ENCODE measurements at places on chromosomes 3 and 15.
A peak's percentile ranks its signal among the peaks of the same experiment; 100 is the strongest.

DNA sequence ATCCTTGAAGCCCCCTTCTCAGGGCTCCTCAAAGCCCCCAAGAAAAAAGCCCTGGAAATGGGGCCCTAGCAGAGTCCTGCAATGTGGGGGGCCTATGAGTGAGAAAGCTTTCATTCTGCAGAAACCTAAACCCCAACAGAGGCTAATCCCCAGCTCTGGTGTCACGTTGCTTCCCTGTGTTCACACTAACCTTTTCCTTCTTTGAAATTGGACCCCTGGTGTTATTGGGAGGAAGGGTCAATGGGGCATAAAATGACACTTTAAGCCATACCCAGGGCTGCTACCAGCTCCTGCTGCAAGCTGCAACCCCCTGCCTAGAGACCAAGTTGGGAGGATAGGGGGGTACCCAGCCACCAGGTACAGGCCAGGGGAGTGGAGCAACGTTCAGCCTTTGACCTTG, 2.1 kb downstream of the CYP1A2 start:
- no peak for DNase-seq

DNA sequence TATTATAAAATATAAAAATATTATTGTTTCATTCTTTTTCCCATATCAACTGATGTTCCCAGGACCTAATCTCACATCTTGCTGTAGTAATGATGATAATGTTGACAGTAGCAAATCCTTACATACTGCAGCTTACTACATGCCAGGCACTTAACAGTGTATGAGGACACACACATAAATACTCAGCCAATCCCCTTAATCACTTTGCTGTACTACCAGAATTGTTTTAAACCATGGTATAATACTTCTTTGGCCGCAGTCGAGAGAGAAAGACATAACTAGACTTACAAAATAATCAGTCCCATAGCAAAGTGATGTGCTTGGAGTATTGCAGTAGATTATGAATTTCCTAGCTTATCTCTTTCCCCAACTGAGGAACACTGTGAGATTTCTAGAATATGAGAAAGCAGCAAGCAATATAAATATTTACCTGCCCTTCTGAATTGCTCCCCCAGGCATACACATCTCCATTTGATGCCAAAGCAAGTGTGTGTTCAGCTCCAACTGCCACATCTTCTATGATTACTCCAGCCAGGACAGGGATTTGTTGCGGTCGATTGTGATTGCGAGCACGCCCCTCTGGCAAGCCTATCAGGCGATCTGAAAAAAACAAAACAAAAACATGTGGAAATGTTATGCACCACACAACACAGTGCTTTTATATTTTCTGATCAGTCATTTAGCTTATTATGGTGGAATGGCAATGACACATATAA, 33.0 kb downstream of the FBXL22 start:
- no peak for DNase-seq

- no peak for DNase-seq
Measured at GRCh38 chr3:63949005-63949404, 36.8 kb upstream of the SCAANT1 start.

- DNase-seq = no peak
Measured at GRCh38 chr3:124230998-124231397, 239.1 kb upstream of the ROPN1 start.

DNA sequence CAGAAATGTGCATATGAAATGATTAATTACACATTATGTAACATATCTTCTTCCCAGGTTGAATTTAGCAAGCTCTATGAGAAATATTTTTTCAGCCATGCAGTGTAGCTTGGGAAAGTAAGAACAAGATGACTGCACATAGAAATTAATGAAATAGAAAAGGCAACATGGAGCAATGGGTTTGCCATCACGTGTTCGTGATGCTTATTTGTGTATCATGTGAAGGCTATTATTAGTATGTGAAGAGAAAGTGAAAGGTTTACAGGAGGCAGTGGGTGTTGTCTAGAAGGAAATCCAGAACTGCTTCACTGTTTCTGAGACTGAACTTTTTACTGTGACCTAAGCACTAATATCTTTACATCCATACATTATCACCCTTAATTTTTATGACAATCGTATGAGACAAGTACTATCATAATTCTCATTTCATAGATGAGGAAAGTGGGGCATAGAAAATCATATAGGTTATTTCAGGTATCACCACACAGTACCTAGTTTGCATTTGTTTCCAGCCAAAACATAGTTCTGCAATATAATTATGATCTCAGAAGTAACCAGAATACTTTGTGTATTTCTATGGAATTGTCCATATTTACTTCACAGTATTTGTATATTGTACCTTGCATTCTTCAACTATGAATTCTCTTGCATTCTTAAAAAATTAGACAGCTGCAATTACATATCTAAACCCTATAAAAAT, 14.9 kb downstream of the SERPINI1 start:
- DNase-seq = no peak

DNA sequence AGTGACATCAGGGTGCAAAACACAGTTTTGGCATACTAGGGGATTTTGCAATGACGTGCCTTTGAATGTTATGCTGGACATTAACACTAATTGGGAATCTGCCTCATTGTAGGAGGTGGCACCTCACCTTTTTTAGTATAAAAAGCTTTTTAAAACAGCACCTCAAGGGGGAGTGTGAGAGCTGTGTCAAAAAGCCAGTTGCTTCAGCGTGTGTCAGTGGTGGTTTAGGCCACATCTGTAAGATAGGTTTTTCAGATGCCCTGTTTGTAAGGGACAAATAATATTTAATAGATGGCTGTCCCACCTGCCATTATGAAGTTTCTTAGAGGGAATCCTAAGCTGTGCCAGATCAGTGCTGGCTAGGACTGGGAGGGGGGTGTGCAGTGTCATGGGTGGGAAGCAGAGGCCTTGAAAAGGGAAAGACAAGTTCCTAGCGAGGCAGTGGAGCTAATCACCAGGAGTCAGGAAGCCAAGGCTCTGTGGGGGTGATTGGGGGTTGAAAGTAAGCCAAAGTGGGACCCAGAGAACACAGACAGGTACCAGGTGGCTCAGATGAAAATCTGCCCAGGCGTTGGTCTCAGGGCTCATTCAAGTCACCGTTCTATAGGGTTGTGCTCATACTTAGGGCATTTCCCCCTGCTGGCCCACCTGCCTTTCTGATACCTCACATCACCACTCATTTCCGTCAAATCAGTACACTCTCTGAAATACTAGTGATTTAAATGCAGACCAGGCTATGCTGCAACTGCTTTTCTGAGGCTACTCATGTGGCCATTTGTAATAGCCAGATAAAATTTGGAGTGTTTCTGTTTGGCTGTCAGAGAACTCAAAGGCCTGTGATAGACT, 120.5 kb downstream of the BBX start:
- no peak for DNase-seq

GRCh38 chr15:83170474-83171165, 37.0 kb downstream of the HDGFL3 start:
- no peak for DNase-seq

DNA sequence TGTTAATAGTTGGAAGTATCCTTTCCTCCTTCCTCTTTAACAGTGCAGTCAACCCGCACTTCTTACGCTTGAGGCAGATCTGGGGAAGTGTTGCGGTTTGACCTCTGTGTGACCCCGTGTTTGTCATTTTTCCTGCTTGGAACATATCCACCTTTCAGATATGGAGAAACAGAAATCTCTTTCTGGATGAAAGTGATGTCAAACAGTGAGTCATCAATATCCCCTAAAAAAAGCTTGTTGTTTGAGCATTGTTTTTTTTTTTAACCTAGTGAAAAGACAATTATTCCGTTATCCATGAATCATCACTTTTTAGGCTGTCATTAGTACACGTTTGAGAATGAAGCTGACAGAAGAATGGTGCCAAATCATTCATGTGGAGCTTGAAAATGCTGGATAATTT, 293.7 kb downstream of the ARPP21 start:
- DNase-seq = no peak

DNA sequence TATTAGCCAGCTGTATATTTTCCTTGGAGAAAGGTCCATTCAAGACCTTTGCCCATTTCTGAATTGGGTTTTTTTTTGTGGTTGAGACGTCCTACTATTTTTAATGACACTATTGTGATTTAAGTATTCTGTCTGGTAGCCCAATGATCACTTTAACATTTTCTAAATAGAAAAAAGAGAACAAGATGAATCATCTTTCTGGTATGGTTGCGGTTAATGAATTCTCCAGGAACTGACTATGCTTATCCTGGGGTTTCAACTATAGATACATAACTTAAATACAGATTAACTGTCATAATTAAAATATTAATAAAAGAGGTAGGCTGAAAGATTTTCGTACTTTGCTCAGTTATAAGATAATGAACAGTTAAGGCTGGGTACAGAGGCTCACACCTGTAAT, 51.9 kb downstream of the PBRM1 start:
- no peak for DNase-seq

- no peak for DNase-seq
Measured at GRCh38 chr15:60095711-60096110, 91.6 kb downstream of the FOXB1 start.

- no peak for DNase-seq
Measured at GRCh38 chr15:87799838-87800237, 456.7 kb downstream of the NTRK3 start.

DNA sequence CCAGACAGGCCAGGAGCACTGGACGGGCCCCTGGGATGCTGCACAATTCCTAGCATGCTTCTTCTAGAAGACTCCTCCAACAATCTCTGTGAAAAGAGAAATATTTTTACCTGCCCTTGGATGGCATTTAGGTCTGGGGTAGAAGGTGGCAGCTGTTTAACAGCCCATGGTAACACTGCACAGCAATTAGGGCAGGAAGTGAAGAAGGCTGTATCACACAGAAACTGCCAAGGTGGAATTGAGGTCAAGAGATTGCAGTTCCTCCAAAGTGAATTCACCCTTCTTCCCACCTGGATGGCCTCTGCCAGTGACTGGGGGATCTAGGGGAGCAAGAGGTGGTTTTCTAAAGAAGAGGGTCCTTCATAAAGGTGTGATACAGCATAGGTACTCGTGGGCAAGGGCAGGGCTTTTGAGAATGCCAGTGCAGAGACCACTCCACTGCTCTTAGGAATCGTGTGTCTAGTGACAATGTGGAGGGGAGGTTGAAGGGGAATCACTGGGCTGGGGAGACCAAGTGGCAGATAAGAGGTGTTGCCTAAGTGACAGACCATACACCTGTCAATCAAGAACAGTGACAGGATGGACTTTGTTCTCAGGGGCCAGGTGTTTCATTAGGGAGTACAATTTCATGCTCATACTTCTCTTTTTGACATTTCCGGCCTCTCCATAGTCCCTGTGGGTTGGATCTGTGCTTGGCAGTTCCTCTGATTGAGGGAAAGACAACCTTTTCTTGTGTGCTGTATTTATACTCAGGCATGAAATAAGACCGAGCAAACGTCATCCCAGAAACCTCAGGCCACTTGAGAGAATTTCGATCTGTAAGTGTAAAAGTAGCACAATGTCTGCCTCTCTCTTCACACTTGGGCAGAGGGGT, 83.5 kb upstream of the BCL6 start:
- no peak for DNase-seq

DNA sequence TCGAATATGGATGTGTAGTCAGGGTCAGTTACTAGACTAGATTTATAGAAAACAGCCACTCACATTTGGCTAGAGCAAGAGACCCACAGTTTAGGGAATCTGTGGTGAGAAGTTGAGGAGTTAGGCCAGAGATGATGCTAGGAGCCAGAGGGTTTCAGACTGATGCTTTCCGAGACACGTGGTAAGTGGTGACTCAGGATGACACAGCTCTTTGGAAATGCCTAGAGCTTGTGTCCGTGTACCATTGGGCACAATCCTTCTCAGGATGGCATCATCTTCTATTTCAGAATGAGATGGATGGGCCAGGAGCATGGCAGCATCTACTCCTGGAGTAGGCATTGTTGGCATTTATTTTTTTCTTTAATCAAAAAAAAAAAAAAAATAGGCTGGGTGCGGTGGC, 28.5 kb downstream of the PTPRG start:
- no peak for DNase-seq

- DNase-seq = peak; percentile 93
Measured at GRCh38 chr15:40104865-40105516, 3.7 kb downstream of the BMF start.

- no peak for DNase-seq
Measured at GRCh38 chr3:81868597-81868996, 107.2 kb upstream of the GBE1 start.

DNA sequence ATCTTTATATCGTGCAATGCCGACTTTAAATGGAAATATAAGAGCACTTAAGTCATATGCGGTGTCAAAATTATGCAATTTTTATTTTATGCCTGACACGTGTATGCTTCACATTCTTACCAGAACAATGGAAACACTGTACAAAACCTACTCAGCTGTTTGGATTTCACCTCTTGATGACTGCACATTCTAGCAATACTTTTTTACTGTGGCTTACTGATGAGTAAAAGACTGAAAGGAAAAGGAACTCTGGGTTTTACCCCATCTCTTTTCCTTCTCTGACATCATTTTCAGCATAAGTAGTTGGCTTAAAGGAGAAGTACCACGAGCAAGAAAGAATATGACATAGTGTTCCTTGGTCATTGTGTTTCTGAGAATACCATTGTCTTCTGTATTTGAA, 142.8 kb downstream of the POLR2M start:
- no peak for DNase-seq

DNA sequence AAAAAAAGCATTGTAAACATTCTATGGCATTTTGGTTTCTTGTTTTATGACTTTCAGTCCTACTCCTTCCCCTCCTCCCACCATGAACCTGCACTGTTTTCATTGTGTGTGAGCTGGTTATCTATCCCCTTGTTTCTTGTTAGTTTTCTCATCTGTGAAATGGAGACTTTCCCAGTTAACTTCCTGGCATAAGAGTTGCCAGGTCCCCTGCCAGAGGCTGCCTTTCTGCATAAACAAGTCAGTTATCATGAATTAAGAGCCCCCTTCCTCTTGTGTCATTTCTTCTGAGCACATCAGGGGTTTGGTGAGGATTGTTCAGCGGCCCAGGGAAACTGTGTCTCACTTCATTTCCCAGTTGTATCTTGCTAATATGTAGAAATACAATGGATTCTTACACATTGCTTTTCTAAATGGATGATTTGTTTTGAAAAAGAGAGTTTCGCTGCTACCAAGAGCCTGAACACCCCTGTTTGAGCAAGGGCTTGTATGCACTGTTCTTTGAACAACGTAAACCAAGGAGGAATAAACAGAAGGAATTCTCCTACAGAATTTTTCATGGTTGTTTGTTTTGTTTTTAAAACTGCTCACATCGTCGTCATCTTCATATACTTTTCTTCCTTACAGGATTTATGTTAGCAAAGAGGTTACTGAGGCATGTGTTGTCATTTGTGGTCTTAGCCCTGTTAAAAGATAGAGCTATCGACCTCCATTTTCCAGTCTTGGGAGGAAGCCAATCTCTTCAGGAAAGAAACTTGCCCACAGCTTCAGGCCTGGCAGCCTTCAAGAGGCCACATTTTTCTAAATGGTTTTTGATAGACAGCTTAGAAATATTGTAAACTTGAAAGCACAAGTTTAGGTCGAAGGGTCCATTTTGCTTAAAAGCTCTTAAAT, 144.6 kb upstream of the IL12A start:
- no peak for DNase-seq

DNA sequence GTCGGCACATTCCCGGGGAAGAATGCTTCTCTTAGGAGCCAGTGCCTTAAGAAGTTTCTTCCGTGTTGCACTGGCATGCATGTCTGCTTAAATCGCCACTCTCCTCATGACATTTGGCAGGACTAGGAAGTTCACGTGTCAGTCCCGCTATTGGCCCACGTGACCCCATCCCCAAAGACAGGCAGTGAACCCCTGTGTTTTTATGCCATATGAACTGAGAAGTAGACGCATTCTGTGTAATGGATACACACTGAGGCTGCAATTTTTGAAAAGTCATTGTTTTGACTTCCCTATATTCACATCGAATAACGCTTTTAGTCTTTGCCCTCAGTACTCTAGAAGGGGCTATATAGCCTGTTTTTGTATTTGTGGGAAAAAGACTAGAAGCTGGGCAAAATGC, 125.6 kb upstream of the TBL1XR1 start:
- no peak for DNase-seq

Measured in left ventricle myocardium inferior (tissue), 1 donor.